ENCODE measurements at places on chromosomes 3 and 15.

DNA sequence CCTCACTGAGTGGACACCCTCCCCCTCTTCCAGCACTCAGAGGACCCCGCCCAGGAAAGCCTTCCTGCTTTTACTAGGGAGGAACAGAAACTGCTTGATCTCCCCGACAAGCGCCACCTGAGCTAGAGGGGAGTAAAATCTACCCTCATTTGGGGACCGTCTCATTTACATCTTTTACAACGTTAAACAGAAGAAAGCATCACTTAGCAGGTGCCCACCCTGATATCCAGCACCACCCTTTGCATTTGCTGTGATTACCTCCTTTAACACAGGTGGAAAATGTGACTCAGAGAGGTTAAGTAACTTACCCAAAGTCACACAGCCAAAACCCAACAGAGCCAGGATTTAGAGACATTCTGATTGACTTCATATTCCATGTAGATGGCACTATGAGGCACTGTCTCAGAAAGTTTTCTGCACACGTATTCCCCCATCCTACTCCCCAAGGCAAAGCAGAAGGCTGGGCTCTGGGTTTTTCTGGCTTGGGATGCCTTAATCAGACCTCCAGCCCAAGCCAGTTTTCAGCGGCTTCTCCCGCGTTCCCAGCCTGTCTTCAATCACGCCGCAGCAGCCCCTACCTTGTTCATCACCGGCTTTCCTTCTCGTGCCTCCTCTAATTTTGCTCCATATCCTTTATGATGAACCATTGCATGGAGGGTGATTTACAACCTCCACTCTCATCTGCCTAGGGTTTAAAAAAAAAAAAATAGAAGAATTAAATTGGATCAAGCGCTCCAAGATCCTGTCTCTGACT is 314.6 kb upstream of the PROK2 start:
- no peak for DNase-seq

DNA sequence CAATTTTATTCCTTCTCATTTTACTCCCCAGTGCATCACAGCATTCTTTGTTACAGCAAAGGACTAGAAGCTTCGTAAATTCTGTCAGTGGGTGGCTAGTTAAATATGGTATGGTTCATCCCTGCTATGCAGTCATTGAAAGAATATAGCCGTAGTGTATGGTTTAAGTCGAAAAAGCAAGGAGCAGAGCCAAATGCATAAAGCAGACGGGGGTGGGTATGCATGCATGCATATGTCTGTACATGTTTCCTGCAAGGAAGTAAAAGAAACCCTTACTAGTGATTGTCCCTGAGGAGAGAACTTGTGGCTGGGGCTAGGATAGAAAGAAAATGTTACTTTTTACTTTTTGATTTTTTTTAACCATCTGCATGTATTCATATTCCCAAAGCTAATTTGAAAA is 19.9 kb downstream of the RBP2 start:
- no peak for DNase-seq

GRCh38 chr3:150022381-150023238 is 51.9 kb upstream of the PFN2 start:
- peak; percentile 70 for DNase-seq

DNA sequence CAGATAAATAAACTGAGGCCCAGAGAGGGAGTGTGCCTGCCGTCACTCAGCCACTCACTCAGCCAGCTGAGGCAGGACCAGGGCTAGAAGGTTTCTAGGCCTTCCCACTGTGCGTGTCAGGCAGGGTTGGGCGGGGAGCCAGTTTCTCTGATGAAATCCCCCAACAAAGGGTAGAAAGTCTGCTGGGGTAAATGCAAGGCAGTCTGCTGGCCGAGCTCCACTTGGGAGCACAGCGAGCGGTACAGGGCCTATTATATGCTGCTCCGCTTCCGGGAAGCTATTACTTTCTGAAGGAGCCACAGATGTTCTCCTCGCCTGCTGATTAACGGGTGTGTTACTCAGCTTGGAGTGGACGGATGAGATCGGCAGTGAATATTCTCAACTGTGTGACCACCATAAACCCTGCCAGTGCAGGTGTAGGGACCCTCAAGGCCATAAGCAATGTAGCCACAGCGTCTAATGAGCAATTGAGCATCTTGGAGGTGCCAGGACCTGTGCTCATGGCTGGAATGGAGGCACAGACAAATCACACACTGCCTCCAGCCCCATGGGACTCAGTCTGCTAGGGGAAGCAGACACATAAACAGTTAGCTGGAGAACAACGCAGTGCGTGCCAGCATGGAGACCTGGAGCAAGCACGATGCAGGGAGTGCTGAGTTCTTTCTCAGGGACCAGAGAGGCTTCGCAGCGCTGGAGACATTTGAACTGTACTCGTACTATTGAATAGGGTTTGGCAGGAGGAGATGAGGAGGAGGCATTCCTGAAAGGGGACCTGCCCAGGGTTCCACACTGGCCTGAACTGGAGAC is 42.1 kb downstream of the CORO2B start:
- peak; percentile 95 for DNase-seq

DNA sequence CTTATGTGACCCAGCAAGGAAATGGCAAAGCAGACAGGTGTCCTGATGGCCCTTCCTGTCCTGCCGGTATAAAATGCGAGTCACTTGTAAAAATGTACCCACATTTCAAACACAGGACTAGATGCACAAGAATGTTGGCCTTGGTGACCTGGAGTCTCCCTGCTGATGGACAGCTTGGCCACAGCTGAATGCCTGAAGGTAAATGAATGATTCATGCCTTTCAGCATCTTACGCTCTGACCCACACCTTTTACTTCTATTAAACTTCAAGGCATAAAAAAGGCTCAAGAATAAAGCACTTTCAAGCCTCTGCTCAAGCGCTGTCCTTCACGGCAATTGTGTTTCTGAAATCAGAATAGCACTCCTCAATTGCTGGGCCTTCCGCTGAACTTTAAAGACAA is 228.0 kb upstream of the SLCO3A1 start:
- no peak for DNase-seq

GRCh38 chr3:169264711-169265110 is 398.8 kb downstream of the MECOM start:
- peak; percentile 96 for DNase-seq

GRCh38 chr3:21273259-21274025 is 477.6 kb downstream of the ZNF385D start:
- DNase-seq = no peak

DNA sequence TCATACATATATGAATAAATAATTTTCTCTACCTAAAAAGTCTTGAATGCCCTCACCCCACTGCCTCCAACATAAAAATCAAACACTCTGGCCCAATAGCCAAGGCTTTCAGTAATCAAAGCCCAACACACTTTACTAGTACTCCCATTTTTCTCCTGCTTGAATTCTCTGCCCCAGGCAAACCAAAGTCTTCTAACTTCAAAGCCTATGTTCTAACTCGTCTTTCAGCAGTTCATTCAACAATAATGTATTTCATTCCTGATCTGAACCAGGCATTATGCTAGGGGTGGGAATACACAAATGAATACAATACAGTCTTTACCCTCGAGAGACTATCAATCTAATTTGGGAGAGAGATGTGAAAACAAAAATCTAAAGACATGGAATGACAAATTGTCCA is 11.4 kb upstream of the ZNF592 start:
- DNase-seq = no peak

- no peak for DNase-seq
These were observed 193.1 kb downstream of the SHQ1 start for GRCh38 chr3:72655131-72655551.

DNA sequence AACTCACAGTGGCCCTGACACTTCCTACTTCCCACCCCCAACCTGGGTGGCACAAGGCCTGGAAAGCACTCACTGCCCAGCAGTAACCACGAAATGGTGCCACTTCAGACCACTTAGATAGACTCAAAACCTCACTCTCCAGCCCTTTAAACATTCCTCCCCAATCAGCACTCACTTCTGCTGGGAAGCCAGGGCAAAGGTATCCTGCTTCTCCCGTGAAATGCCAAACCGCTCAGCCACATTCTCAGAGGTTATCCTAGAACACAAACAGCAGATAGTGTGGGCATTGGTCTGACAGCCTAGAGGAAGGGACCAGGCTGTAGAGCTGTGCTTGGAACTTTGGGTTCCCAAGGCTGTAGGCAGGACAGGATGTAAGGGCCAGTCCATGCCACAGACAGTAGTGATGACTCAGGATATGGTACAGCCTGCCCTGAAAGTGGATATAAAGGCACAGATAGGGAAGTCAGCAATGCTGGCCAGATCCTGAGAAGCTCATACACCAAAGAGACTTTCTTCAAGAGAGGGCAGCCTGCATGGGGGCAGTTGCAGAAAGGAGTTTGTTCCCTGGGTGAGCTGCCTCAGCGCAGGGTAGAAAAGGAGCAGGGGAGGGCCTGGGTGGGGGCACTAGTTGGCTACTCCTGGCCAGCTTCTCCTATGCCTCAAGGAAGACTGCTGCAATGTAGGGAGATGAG is 9.2 kb downstream of the ACAA1 start:
- DNase-seq = no peak

GRCh38 chr3:13822871-13823585 is 56.8 kb downstream of the WNT7A start:
- DNase-seq = no peak

- DNase-seq = no peak
These were observed 97.2 kb downstream of the SEMA5B start for GRCh38 chr3:122930063-122930997.

DNA sequence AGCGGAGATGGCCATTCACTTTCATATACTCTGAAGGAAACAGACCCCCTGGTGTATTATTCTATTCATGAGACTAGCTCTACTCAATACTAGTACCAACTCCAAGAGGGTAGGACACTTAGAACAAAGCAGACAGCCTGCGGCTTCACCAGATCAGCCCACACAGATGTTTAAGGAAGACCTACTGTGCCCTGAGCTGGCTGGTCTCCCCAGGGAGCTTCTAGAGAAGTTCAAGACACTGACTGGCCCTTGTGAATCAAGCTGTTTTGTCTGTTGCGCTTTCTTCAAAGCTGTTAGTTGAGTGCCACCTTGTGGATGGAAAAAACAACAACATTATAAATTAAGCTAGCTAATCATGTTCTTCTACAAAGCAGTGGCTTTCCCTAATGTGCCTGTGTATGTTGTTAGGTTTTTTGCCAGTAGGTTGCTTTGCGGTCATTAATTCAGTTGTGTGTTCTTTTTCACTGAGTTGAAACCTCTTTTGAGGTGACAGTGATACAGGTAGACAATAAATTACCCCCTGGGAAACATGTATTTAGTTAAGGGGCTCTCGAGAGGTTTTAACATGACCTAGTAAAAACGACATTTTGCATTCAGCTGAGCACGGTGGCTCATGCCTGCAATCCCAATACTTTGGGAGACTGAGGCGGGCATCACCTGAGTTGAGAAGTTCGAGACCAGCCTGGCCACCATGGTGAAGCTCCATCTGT is 64.2 kb upstream of the MYZAP start:
- DNase-seq = peak; percentile 97

- DNase-seq = no peak
These were observed 58.2 kb downstream of the MEX3B start for GRCh38 chr15:81987628-81988027.

DNA sequence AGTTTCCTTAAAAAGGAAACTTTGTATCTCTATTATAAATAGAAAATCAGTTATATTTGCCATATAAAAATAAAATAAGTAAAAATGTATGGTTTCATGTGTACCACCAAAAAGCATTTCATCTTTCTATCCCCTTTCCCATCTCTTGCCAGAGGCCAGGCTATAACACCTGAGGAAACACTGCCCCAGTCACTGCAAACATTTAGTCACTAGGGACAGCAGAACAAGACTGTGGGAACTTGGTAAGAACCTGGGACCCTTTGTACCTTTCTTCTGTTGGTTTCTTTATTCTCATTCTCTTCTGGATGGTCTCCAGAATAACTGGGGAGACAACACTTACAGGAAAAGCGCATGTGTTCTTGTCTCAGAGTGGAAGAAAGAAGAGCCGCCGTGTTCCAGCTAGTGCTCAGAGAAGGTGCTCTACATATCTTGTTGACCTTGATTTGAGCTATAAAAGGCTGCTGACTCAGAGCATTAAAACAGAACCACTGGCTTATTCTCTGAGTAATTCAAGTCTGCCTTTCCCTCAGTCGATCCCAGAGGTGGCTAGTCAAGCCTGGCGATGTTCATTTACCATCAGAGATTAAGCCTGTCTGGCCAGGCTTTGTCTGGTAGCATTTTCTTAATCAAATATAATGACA is 361.6 kb downstream of the RBMS3 start:
- peak; percentile 92 for DNase-seq

- DNase-seq = no peak
These were observed 188.7 kb downstream of the PYDC2 start for GRCh38 chr3:191649626-191650025.

DNA sequence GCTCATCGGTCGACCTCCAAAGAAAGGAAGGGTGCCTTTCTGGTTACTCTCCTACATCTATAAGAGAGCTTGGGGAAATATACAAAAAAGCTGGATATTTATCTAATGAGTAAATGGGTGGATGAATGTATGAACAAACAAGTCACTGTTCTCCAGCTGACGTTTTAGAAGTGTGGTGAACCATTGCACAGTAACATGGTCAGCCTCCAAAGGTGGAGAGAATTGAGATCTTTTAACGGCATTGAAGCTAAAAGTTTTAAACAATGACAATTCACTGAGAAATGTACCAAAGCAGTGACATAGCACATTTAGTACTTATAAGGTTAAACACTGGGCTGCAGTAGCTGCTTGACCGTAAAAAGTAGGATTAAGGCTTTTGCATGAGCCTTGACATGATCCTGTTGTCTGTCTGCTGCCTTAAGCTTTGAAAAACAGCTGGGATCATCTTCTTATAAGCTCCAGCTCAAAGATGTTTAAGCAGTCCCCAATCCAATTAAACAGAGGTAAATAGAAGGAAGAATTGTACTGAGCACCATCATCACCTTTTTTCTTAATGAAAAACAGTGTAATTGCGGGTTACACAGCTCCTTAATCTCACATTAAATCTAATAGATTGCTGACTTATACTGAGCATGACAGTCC is 222.9 kb downstream of the WDR72 start:
- peak; percentile 99 for DNase-seq

- DNase-seq = peak; percentile 38
These were observed 298.3 kb downstream of the MEX3B start for GRCh38 chr15:81747482-81747881.

- no peak for DNase-seq
These were observed 384.8 kb downstream of the C3orf38 start for GRCh38 chr3:88534534-88534933.

- DNase-seq = peak; percentile 64
These were observed 78.8 kb upstream of the PRR23C start for GRCh38 chr3:139123377-139124095.

DNA sequence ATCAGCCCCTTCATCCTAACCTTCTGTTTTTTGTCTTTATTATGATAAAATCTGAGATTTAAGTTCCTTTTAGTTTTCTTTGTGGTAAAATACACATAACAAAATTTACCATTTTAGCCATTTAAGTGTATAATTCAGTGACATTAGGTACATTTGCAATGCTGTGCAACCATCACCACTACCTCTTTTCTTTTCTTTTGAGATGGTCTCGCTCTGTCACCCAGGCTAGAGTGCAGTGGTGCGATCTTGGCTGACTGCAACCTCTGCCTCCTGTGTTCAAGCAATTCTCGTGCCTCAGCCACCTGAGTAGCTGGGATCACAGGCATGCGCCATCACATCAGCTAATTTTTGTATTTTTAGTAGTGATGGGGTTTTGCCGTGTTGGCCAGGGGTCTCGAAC is 6.2 kb upstream of the RAB11A start:
- no peak for DNase-seq
